ENCODE measurements at places on chromosomes 12 and 14.
A peak's percentile ranks its signal among the peaks of the same experiment; 100 is the strongest.

- ATAC-seq, result no peak
These were observed 134.3 kb upstream of the DCN start for GRCh38 chr12:91316907-91317269.

DNA sequence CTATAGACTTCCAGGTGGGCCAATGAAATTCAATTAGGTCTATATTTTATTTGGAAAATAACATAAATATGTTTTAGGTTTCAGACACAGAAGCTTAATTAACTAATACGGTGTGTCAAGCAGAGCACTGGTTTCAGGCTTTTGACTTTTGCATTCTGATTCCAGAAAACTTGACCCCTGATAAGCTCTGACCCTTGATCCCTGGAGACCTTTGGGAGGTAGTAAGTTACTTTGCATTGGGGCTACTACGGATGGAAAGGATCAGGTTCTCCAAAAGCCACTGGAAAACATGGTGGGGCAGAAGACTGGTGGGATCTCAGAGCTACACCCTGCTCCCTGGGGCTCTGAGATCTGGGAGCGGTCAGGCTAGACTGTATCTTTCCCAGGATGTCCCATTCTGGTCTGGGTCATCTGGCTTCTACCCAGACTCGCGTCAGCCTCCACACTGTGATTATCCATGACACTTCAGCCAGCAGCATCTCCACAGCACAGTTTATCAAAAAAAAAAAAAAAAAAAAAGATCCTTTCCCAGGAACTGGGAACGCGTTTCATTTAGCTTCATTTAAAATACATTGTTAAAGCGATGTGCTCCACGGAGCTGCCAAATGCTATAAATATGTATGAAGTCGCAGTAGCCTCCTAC is 17.8 kb upstream of the EMP1 start:
- no peak for ATAC-seq

- no peak for ATAC-seq
These were observed 23.7 kb downstream of the HEBP1 start for GRCh38 chr12:12976366-12976765.

GRCh38 chr12:119870457-119870856 is 6.7 kb downstream of the CIT start:
- no peak for ATAC-seq

- no peak for ATAC-seq
These were observed 19.5 kb upstream of the FZD10 start for GRCh38 chr12:130142736-130143135.

GRCh38 chr12:123886258-123886657 is 86.4 kb downstream of the CCDC92 start:
- ATAC-seq, result no peak

DNA sequence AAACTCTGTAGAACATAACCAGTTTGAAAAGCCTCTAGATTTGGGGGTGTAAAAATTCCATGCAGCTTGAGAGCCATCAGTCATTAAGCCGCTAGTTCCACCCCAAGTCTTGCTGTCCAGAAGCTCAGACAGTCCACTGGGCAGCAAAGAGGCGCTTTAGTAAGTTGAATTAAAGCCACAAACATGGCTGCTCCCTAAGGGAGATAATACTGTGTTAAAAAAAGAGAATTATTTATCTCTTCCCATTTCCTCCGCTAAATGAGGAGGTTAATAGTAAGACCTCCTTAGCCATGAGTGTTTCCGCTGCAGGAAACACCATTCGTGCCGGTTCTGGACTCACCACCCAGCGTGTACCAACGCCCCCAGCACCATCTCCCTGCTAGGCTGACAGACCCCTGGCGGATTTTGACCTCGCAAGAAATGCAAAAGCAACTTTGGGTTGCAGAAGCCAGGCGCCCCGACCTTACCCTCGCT is 536 bp downstream of the TM7SF3 start:
- peak; percentile 14 for ATAC-seq

DNA sequence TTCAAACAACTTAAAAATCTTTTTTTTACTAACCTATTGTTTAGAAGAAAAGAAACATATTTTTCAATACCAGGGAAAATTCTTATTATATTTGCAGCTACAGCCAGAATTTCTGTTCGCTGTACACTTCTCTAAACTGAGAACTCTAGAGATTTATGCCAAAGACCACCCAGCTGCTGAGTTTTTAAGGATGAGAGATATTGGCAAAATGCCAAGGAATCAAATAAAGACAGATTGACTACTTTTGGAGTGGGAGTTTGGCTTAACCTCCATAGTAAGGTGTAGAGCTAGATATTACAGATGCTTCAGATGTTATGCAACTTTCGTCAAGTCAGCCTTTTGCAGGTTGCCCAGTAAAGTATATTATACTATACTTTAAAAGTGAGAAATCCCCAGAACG is 71.8 kb downstream of the TTLL5 start:
- no peak for ATAC-seq

DNA sequence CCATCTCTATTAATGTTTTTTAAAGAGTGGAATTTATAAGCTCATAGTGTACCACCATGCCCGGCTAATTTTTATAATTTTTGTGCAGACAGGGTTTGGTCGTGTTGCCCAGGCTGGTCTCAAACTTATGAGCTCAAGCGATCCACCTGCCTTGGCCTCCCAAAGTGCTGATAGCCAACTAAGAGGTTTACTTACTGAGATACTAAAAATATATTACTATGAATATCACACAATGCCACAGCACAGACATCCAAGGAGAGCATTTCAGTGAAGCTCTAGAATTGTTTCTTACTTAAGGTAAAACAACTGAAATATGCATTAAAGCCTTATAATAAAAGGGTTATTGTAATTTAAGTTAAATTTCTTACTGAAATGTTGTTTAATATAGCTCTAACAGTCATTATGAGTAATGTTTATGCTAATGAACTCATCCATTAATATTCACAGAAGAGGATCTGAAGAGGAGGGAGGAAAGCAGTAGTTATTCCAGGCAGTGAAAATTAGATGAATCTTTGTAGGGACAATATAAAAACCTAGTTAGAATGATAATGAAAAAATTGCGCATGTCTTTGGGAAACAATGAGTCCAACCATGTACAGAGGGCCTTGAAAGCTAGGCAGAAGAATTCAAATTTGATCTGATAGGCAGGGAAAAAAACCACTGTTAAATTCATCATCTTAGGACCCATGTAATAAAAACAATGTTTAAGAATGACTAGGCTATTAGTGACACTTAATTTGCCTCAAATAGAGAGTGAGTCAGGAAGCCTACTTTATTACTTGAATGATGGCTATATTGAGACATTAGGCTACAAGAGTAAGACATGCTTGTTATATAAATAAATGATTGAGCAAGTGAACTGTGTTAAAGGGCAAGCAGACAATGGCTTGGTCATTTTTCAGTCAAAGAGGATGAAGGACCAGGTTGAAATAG is 99.2 kb downstream of the SLC41A2 start:
- ATAC-seq, result peak; percentile 38

- ATAC-seq, result no peak
These were observed 533.9 kb upstream of the LRFN5 start for GRCh38 chr14:41072776-41073175.

- no peak for ATAC-seq
These were observed 19.1 kb upstream of the COL2A1 start for GRCh38 chr12:48023386-48023785.

DNA sequence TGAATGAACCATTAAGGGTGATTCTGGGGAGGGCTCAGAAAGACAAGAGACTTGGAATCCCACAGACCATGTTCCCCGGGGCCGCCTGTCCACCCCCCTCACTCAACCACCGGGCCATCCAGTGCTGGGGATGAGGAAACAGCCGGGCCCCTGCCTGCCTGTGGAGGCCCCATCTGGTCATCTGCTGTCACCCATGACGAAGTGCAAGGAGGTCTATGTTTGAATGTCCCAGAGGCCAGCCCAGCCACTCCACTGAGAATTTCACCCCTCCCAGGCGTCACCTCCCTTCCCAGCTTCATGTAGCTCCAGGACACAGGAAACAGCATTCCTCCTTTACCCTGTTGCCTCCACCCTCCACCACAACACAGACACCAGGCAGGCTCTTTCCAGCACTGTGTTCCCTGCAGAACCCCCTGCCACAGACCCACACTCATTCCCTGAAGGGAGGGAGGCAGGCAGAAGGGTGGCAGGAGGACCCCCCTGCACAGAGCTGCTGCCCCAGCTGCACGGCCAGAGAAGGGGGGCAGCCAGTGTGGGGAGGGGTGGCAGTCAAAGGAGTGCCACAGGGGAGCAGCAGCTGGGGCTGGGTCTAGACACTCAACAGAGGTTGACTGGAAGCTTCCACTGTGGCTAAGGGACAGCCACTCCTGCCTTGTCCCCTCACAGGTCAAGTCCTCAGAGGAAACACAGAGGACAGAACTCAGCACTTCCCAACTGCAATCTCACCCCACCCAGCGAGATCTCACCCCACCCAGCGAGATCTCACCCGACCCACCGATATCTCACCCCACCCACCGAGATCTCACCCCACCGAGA is 50.3 kb upstream of the PPP2R5C start:
- ATAC-seq, result no peak

DNA sequence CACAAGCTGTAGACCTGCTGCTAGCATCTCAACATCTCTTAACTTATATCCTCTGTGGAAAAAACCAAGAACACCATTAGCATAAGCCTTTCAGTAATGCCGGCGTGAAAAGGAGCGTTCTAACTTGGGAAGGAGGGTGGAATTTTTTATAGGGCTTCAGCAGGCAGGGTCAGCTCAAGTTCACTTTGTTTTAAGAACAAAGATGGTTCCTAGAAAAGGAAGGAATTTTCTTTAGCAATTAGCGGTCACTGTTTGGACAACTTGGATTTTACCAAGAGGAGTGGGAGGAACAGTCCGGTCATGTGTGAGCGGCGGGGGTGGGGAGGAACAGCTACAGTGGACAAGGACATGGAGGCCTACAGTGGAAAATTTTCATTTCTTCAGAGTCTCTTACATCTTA is 35.9 kb downstream of the BBS10 start:
- ATAC-seq, result no peak

DNA sequence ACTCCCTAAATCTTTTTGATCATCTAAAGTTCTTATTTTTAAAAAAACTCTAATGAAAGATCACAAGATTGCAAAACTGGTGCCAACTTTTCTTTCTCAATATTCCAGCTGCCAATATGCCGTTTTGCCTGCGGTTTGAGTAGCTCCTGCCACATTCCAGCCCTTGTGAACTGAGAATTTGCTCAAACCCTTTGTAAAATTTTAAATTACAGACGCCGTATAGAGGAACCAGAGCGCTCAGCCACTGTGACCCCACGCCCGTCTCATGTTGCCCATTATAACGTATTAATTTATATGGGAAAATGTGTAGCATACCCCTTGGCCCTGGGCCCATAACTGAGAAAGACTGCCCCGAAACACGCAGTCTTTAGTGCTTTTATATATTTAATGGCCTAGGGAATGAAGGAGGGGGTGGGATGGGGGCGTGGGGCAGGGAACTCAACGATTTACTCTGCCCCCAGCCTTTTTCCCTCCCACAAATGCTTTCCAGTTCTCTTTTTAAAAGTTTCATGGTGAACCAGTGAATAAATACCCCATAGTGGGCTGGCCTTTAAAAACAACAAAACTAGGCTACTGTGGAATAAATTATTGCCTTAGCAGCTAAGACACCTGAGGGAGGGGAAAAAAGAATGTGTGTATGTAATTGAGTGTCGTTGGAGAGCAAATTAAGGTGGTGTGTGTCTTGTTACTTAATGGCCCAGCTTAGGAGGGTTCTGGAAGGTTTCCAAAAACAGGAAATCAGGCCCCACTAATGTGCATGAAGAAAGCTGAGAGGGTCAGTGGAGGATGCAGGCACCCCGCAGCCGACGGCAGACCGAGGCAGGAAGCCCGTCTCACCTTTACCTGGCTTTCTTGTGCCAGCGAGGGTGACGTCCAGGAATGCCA is 45.7 kb upstream of the RFLNA start:
- ATAC-seq, result no peak

GRCh38 chr14:100651999-100652508 is 64.8 kb upstream of the BEGAIN start:
- ATAC-seq, result no peak

Measured in activated CD4-positive, CD25-positive, alpha-beta regulatory T cell treated with anti-CD3 and anti-CD28 coated beads, Interleukin-2, amount 50 U/mL, for 24 hours (primary cell).